AG20443 (cell line): ENCODE measurements at places on chromosomes 3 and 15.

DNA sequence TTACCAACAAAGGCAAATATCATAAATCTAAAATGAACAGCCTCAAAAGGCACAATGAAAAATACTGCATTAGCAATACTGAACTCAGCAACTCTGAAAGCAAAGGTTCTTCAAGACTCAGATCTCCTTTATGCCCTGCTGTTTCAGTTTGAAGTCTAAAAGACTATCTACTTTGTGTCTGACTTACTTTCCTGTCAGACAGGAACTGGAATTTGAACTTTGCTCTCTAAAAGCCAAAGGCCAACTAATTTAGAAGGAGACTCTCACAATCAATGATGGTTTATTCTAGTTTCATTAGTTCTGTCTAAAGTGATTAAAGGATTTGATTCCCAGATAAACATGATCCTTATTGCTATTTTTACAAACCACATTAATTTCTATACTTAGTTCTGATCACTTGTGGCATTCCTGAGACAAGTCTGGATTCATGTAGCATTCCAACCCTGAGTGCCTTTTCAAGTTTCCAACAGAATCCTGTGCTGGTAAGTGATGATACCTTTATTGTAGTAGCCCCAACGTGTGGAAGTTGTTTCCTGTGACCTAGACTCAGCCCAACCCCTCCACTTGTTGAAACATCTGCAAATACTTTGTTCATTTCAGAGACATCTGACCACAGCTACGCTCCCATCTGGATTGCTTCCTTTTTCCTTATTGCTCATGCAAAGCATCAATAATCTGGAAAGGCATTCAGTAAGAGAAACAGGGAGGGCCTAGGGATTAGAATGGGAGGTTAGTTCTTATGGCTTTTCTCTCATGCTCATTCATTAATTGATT lies 14.9 kb upstream of the LEKR1 start:
- DNase-seq: peak; percentile 55

DNA sequence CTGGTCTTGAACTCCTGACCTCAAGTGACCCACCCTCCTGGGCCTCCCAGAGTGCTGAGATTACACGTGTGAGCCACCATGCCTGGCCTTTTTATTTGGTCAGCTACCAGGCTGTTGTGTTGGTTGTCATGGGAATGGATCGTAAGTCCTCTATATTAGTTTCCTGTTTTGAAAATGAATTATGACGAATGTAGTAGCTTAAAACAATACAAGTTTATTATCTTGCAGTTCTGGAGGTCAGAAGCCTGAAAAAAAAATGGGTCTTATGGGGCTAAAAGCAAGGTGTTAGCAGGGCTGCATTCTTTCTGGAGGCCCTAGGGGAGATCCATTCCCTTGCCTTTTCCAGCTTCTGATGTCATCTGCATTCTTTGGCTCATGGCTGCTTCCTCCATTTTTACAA lies 25.1 kb upstream of the HERC1 start:
- no peak for DNase-seq

GRCh38 chr15:66963710-66964109 lies 101.7 kb upstream of the SMAD3 start:
- no peak for DNase-seq

DNA sequence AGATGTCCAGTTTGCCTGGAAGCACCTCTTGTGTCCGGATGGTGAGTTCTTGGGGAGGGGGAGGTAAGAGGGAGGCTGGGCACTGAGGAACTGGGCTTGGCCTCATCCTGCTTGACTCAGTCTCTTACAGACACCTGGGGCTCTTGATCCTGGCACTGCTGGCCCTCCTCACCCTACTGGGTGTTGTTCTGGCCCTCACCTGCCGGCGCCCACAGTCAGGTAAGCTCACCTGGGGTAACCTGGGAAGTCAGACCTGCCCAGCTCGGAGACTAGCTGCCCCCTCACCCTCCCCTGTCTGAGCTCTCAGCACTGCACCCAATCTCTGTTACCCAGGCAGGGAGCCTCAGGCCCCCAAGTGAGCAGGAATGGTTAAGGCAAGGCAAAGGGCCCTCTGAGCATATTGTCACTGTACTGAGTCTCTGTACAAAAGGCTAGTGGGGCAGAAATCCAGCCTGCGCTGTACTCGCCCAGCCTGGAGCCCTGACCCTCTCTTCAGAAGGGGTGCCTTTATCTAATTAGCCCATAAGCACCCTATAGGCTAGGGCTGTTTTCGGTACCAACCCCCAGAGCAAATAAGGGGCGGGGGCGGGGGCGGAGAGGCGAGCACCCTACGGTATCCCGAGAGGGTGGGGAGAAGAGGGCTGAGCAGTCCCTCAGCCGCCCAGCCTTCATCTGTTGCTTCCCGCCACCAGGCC lies 2.2 kb upstream of the IL17RC start:
- no peak for DNase-seq

- no peak for DNase-seq
Observed at GRCh38 chr15:68400066-68400456, 31.9 kb downstream of the ITGA11 start.

- DNase-seq: no peak
Observed at GRCh38 chr15:70451821-70452653, 311.3 kb downstream of the UACA start.
